ENCODE measurements at places on chromosomes 3 and 15.

- no peak for DNase-seq
Observed at GRCh38 chr3:172074032-172074431, 34.7 kb downstream of the FNDC3B start.

DNA sequence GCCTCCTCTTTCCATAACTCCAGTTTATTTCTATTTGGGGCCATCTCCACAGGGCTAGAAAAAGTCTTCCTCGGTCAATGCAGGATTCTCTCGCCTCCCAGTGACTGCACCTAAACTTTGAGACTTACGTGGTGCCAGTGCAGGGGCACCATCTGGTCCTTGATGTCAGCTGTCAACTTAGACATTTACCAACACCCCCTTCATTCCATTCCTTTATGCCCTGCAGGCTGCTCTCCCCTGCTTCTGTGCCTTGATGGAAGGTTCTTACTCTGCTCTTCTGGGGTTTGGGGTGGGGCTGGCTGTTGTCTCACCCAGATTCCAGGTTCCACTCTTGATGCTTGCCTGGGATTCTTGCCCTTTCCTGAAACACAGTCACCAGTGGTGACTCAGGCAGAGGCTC lies 101.8 kb downstream of the ST8SIA2 start:
- DNase-seq = peak; percentile 23

- no peak for DNase-seq
Observed at GRCh38 chr3:128800241-128801187, 74.5 kb downstream of the RAB7A start.

DNA sequence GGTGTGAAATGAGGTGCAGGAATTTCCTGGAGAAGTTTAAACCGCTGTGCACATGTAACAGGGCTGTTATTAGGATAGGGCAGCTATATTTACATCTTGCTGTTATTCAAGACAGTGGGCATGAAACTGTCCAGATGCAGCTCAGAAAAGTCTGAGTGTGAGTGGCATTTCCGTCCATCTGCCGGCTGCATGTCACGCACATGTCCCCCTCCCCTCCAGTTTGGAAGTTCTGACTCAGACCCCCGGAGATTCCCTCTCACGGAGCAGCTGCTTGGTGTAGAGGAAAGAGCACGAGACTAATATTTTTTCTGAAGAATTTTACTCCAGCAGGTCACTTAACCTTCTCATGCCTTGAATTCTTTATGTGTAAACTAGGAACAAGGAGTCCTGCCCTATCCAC lies 69.8 kb downstream of the FEM1B start:
- no peak for DNase-seq

DNA sequence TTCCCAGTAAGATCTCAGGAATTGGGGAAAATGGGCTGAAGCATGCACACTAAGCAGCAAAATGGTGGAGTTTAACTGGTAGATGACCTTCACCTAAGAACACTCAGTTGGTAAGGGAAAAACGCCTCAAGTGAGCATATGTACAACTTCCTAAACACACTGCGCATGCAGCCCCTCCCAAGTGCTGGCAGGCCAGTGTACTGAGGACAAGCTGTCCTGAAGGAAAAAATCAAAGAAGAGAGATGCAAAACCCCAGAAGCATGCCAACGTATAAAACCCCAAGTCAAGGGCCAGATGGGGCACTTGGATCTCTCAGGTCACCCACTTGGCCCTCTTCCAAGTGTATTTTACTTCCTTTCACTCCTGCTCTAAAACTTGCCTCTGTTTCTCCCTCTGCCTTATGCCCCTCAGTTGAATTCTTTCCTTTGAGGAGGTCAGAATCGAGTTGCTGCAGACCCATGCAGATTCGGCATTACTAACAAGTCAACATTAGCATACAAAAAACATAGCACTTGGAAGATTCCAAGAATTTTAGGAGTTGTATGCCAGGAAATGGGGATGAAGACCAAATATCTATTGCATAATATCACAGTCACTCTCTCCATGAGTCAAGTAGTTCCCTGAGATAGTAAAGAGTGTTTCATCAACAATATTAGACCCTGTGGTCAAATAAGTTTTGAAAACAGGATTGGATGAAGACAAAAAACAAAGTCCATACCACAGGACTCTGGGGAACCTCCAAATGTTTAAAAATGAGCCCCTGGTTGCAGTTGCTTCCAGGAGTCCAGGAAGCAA lies 10.8 kb upstream of the FYCO1 start:
- peak; percentile 85 for DNase-seq

GRCh38 chr15:46297766-46298165 lies 662.9 kb downstream of the SQOR start:
- no peak for DNase-seq

- DNase-seq = no peak
Observed at GRCh38 chr3:23071758-23072157, 131.4 kb upstream of the UBE2E2 start.

Data from GM23248 (cell line).